ENCODE measurements at places on chromosomes 3 and 15.

- DNase-seq: peak; percentile 13
Observed at GRCh38 chr3:80688814-80689213, 921.0 kb upstream of the ROBO1 start.

DNA sequence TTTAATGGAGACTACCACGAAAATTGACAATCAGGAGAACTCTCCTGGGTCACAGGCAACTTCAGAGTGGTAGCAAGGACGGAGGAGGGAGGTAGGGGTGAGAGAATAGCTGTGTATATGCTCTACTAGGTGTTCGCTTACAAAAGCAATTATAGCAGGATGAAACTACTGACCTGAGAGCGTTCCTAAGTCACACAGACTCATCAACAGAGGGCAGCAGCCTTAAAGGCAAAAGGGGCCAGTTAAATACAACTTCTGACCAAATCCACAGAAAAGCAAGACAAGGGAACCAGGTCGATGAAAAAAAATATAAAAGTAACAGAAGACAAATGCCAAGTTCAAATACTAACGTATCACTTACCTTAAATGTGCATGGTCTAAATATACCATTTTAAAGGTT is 894.6 kb downstream of the PLOD2 start:
- DNase-seq: peak; percentile 55

DNA sequence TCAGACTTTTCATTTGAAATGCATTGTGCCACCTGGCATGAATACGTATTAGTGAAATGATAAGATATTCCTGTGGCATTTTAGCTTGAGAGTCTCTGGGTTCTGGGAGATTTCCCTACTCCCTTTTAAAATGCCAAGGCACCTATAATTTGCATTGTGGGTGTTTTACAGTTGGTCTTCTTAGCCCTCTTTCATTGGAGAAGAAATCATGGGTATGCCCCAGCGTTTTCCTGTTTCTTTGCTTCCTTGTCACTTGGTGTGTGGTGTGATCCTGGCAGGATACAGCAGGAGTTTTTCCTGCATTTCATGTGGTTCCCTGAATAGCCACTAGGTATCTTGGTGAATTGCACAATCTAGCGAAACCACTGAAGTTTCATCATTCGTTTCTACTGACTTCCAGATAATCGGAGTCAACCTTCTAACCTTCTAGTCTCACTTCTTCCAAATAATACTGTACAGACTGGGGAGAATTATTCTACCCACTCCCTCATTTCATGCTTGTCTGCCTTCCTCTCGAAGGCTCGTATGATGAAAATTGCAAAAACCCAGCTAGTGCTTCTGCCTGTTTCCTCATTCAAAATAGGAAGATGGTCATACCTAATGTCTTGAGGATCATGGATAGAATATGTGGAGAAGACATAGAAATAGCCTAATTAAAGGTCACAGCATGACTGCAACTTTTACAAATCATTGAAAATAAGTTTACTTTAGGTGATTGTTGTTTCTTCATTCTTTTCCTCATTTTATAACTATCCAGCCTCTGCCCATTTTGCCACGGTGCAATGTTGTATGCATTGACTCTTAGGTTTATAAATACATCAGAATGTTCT is 2.6 kb downstream of the BHLHE40 start:
- peak; percentile 82 for DNase-seq

DNA sequence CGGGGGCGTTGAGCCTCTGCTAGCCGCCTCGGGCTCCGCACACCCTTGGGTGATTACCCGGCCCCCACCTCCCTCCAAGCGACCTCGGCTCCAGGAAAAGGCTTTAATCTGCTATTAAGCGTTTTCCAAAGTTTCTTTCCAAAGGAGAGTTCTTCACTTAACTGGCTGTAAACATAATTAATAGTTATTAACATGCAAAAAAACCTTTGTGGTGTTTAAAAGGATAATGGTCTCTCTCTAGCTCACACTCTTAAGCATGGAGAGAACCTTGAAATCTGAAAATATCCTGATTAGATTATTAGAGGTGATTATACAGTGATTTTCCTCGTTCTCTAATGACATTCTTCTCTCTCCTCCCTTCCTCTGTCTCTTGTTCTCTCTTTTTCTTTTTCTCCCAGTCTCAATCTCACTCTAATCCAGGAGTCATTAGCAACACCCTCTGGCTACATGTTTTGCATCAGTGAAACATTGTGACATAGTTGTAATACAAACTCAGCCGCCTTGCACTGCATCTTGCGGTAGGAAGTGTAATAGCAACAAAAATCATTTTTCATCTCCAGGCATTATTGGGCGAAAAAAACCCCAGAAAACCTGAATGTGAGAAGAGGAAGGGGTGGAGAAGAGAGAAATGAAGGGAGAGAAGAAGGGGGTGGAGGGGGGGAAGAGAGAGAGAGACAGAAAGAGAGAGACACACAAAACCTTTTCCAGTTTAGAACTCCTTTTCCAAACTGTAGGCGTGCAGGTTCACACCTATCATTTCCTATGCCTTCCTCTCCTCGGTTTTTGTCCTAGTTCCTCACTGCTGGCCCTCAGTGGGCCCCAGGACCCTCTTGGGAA is 24.4 kb downstream of the NR2F2 start:
- peak; percentile 28 for DNase-seq

DNA sequence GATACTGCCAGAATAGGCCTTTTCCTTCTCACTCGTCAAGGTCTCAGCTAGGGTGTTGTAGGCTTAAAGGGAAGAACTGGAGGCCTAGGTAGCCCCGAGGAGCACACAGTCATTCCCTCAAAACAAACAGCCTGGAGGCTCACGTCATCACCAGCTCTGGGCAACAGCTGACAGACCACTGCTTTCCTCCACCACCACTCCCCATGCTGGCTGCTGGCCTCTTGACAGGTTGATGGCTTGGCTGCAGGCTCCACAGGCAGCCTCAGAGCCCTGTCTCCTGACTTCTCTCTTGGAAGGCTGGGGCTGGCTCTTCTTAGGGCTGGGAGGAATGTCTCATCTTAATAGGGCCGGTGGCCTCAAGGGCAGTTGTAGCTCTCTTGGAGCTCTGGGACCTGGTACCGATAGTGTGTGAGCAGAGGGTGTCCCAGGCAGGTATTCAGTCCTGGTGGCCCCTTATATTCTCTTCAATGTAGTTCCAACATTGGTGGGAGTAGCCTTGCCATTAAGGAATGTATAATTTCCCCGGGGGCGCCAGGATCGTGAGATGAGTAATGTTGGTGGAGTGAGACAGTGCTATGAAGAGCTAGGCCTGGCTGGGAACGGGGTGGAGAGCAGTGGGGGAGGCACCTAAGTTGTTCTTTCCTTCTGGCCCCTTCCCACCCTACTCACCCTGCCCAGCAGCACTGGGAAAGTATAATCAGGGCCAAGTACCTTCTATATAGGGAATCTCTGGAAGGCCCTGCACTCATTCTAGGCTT is 6.1 kb upstream of the AP2M1 start:
- no peak for DNase-seq

DNA sequence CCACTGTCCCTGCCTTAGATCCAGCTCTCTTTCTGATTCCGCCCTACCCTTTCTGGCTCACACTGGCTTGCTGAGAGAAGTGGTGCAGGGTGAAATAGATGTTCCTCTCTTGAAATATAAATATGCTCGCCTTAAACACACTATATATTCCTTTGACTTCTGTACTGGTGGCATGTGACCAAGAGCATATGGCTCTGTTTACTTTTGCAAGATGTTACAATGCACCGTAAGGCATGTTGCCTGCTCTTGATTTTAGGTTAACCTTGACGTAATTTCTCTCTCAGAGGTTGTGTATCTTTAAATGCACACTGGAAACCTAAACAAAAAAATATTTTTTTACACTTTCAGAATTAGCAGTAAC is 749 bp downstream of the RSRC1 start:
- DNase-seq: no peak

DNA sequence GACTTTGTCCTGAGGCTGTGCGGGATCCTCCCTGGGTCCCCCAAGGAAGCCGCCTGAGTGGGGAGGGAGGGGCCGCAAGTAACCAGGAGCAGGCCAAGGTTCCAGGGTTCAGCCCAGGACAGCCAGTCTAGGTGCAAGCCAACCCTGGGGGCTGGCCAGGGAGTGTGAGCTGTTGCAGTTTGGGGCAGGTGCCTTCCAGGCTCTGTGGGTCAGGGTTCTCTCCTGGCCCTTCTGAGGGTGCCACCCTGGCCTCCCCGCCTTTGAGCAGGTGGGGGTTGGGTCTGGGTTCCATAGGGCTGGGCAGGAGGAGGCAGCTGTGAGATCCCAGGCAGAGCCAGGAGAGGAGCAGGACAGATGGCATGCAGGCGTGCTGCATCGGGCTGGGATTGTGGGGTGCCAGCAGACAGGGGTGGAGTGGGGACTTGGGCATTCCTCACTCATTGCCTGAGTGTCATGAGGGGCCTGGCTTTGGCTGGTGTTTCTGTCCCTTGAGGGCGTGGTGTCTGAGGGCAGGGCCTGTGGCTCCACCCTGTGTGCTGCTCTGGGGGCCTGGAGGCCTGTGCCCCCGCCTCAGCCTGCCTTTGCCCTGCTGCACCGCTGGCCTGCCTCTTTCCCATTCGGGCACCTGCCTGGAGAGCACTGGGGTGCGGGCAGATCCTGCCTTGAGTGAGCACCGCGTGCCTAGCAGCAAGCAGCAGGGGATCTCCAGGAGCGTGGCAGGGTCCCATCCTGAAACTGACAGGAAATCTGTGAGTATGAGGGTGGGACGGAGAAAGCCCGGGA is 18.4 kb downstream of the KLF13 start:
- DNase-seq: no peak

DNA sequence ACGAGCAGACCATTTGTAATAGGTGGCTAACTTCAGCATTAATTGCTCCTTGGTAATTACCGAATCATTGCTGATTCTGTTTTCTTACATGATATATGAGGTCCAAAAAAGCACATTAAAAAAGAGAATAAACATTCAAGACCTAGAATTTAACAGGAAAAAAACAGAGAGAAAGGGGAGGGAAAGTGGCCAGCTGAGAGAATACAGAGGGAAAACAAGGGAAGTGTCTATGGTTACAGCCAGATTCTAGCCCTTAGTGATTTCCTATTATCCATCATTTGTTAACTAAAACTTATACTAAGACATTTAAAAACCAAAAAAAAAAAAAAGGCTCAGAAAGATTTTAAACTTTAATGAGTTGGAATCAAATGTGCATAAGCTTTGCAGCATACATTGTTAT is 168.7 kb downstream of the LRTM1 start:
- no peak for DNase-seq

- no peak for DNase-seq
Observed at GRCh38 chr3:190601622-190602021, 87.7 kb downstream of the IL1RAP start.

Data from mesendoderm (in vitro differentiated cells).